ENCODE measurements at places on chromosomes 12 and 14. TPM values are rescaled to one million over a fixed set of nuclear protein-coding genes. Genes with fewer than 3 reads are reported as not detected.

- no peak overlapping the region for H3K27ac ChIP-seq
- DNase-seq: no peak
- H3K36me3 ChIP-seq: no peaks in the 10 kb centered on the region
- no peak overlapping the region for H3K4me3 ChIP-seq
- peaks cover 17% of the 10 kb centered on the region for H3K27me3 ChIP-seq
- H3K4me1 ChIP-seq: no peaks in the 10 kb centered on the region
Measured at GRCh38 chr14:74324931-74325361, 22.2 kb upstream of the ABCD4 start.

Gene AKAP6
- 2.2 TPM for total RNA-seq

GRCh38 chr12:58509116-58509885, 411.0 kb downstream of the LRIG3 start:
- peak overlapping the region; percentile 84 for H3K27ac ChIP-seq
- no peak for DNase-seq
- H3K4me3 ChIP-seq: no peak overlapping the region
- no peaks in the 10 kb centered on the region for H3K36me3 ChIP-seq
- H3K4me1 ChIP-seq: peaks cover 9% of the 10 kb centered on the region
- no peaks in the 10 kb centered on the region for H3K27me3 ChIP-seq

DNA sequence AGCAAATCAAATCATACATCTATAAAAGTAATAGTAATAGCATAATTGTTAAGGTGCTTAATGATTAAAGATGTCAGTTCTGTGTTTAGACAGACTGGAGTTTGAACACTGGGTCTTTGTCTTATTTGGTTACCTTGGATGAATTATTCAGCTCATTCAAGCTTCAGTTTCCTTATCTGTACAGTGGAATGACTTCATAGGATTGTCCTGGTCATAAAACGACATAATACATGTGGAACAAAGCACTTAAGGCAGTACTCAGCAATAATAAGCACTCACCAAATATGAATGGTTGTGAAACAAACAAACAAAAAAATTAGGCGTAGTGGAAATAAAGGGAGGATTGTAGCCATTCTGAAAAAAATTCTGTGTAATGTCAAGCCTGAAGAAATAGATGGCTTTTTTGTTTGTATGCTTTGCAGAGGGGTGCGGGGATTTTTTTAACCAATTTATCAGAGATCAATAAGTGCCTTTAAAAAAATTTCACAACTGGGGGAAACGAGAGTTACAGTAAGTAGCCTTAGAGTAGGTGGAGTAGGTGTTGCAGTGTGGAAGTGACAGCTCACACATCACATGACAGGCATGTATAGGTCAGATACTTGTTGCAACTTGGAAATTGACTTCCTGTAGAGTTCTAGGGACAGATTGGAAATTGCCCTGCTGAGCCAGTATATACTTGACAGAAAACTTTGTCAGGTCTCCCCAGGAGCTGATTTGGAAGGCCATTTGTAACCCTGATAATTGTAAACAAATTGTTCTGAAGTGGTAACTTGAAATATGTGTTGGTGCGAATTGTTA, 157.7 kb downstream of the SLC15A5 start:
- H3K4me3 ChIP-seq: no peak overlapping the region
- no peak for DNase-seq
- H3K4me1 ChIP-seq: no peaks in the 10 kb centered on the region
- H3K36me3 ChIP-seq: no peaks in the 10 kb centered on the region
- no peak overlapping the region for H3K27ac ChIP-seq

GRCh38 chr12:75683220-75683619, 171.8 kb upstream of the KRR1 start:
- no peak overlapping the region for H3K4me3 ChIP-seq
- H3K27ac ChIP-seq: no peak overlapping the region
- no peaks in the 10 kb centered on the region for H3K27me3 ChIP-seq

DNA sequence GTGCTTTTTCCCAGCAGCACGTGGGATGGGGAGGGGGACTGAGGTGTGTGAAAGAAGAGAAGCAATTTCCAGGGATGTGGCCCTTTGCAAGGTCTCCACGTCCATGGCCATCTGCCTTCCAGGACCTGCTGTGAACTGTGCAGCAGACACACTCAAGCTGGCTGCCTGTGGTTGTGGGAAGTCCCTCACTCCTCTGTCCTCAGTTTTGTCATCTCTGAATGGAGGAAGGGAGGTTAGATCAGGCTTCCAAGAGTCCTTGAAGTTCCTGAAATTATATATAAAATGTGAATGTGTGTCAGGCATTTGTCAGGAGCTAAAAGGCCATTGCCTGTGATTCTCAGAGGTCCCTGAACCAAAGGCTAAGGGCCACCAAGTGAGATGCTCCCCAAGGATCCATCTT, 328.2 kb downstream of the CACNA1C start:
- no peaks in the 10 kb centered on the region for H3K36me3 ChIP-seq
- no peak for DNase-seq
- H3K27ac ChIP-seq: no peak overlapping the region
- H3K27me3 ChIP-seq: no peaks in the 10 kb centered on the region
- peaks cover 26% of the 10 kb centered on the region for H3K4me1 ChIP-seq

GRCh38 chr12:2226641-2227040, 173.9 kb downstream of the CACNA1C start:
- H3K4me1 ChIP-seq: peaks cover 12% of the 10 kb centered on the region
- no peak overlapping the region for H3K27ac ChIP-seq
- no peaks in the 10 kb centered on the region for H3K27me3 ChIP-seq

Gene INHBE
- 0.88 TPM for total RNA-seq

DNA sequence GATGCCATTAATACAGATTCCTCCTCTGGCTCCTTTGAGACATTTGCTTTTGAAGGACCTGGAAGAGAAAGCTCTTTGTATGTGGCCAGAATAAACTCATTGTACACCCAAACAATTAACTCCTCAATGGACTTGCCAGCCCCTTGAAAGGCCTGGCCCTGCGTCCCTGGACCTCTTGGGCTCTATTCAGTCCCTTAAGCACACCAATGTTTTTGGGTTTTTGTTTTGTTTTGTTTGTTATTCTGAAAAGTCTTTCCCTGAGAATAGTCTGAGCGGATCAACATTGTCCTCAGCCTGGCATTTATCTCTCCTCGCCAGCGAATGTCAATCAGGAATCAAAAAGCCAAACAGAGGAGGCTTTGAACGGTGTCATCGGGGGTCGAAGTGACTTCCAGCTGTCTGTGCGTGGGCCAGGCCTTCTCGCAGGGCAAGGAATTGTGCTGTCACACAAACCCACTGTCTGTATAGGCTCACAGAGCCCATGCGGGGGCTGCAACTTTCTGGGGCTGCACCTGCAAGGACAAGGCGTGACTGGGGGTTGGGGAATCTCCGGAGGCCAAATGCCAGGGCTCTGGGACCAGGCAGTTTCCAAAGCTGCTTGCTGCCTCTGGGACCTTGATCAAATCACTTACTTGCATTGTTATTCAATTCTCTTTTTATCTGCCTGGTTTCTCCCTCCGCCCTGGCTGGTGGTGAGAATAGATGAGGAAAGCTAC, 108.3 kb downstream of the SMOC1 start:
- H3K27me3 ChIP-seq: no peaks in the 10 kb centered on the region
- no peak overlapping the region for H3K27ac ChIP-seq
- no peak for DNase-seq
